ENCODE measurements at places on chromosomes 16 and 17. TPM values are rescaled to one million over a fixed set of nuclear protein-coding genes. Genes with fewer than 3 reads are reported as not detected.

Gene MTMR4
- total RNA-seq, result 10.4 TPM

Gene RSAD1
- total RNA-seq, result 36.4 TPM

Gene KRTAP3-1
- total RNA-seq, result not detected

Gene KRT37
- not detected for total RNA-seq

Gene FBXO39
- total RNA-seq, result not detected

Gene SCIMP
- total RNA-seq, result not detected

Gene ITGAX
- total RNA-seq, result 1.3 TPM

All from A549 treated with DMSO at 1 μM for 4 hours (cell line).